ENCODE measurements at places on chromosomes 3 and 15.

DNA sequence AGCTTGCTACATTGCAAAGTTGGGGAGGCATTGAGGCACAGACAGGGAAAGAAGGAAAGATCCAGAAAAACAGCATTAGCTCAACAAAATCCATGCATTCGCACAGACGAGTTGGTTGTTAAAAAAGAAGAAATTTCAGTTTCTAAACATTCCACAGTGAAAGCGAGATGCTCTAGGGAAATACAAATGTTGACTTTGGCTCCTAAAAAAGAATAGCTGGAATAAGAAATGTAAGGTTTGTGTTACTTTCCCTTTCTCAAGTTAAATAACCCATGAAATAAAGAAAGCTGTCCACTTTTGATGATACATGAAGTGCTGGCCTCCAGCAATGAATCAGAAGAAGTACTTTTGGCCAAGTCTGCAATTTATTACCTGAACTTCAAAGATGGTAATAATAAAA, 465.1 kb downstream of the ERC2 start:
- no peak for DNase-seq

- no peak for DNase-seq
These were observed 6.1 kb downstream of the SKOR1 start for GRCh38 chr15:67831363-67831762.

GRCh38 chr15:73564255-73564654, 68.9 kb downstream of the NPTN start:
- DNase-seq, result no peak

DNA sequence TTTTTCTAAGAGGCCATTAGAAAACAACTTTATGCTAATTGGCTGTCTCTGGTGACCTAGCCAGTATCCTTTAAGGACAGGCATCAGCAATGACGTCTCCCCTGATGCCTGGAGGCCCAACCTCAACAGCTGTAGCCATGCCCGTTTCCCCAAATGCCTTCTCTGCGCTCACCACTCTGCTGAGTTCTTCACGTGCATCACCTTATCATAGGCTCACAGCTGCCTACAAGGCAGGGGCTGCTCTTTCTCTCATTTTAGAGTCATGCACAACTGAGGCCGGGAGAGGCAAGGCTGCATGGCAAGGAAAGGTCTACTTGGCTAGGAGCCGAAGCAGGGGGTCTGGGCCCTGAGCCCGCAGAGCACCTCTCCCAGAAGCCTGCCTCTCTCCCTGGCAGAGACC, 43.9 kb upstream of the SEC13 start:
- no peak for DNase-seq

DNA sequence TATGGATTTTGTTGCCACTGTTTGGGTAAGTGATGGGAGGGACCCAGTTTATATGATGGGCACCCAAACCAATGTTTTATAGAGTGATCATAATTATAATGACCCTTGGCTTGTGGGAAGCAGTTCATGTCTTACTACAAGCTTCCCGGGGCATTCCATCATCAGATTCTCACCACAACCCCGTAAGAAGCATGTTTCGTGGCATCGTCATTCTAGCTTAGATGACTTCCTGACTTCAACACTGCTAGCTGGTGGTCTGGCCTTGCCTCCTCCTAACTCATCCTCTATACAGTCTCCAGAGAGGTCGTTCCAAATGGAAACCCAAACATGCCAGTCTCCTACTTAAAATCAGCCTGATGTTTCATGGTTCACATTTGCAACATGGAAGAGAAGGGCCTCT, 226.9 kb downstream of the ADAMTS9 start:
- no peak for DNase-seq

- DNase-seq, result no peak
These were observed 14.9 kb upstream of the ZNF662 start for GRCh38 chr3:42891042-42891441.

DNA sequence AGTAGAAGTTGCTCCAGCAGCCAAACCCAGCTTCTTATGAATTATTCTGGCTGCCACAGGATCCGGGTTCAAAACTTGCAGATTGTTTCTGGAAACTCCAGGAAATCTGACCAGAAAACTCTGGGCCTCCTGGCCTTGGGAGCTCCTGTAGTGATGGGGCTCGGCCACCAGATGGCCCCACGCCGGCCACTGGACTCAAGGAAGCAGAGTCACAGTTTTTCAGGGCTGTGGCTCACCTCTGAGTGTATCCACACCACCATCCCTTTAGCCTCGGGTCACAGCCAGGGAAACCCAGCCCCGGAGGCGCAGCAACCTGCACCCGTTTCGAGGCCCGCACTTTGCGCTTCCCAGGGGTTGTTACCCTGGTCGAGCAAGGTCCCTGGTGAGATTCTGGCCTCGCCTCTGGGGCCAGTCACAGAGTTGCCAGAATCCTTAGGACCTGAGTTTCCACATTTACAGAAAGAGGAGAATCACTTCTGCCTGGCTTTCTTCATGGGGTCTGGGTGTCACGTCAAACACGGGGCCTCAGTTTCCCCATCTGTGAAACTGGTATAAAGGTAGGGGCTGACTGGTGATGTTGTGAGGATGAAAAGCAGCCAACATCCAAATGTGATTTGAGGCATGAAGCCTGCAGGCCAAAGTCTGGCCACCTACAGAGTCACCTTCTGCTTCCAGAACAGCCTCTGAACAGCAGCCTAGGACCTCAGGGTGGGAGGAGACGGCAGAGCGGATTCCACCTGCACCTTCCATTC, 53.5 kb upstream of the LCTL start:
- peak; percentile 27 for DNase-seq

- DNase-seq, result no peak
These were observed 64.2 kb downstream of the TNIK start for GRCh38 chr3:171396048-171396447.

GRCh38 chr15:67884514-67885174, 44.8 kb upstream of the RNU6-1 start:
- peak; percentile 33 for DNase-seq

DNA sequence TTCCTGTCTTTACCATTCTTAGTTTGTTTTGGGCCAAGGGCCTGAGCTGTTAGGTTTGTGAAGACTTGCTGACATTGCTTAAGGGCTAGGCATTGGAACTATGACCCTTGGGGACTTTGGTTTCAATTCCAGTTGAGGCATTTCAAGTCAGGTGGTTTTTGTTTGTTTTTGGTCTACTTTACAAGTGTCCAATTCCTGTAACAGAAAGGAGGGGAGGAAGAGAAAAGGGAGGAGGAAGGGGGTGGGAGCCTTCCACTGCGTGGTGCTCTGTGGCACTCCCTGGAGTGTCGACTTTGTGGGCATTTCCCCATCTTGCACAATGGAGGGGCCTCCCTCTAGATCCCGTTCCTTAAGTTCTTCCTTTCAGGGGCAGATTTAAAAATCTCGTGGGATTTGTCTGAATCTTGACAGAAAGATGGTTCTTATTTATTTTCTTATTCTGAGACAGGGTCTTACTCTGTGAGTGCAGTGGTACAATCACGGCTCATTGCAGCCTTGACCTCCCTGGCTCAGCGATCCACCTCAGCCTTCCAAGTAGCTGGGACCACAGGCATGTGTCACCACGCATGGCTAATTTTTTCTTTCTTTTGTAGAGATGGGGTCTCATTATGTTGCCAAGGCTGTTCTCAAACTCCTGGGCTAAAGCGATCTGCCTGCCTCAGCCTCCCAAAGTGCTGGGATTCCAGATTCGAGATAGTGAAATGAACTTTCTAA, 59.5 kb upstream of the RYK start:
- DNase-seq, result no peak

- DNase-seq, result no peak
These were observed 445.7 kb upstream of the CDIN1 start for GRCh38 chr15:36133742-36134141.
